ENCODE measurements at places on chromosomes 7 and 10. TPM values are rescaled to one million over a fixed set of nuclear protein-coding genes. Genes with fewer than 3 reads are reported as not detected.
A peak's percentile ranks its signal among the peaks of the same experiment; 100 is the strongest.

DNA sequence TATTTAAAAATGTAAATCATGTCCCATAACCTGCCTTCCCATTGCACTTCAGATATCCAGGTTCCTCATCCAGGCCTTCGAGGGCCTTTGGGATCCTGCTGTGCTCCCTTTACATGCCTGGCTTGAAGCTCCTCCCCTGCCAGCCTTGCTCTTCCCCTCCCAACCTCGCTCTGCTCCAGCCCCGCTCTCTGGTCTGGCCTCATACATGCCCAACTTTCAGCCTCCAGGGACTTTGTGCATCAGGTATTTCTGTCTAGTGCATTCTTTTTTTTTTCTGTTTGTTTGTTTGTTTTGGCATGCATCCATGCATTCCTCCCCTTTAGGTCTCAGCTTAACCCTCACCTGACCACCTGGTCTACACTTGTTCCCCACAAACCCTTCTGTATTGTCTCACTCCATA lies 160.3 kb downstream of the SNX10 start:
- DNase-seq, result no peak

DNA sequence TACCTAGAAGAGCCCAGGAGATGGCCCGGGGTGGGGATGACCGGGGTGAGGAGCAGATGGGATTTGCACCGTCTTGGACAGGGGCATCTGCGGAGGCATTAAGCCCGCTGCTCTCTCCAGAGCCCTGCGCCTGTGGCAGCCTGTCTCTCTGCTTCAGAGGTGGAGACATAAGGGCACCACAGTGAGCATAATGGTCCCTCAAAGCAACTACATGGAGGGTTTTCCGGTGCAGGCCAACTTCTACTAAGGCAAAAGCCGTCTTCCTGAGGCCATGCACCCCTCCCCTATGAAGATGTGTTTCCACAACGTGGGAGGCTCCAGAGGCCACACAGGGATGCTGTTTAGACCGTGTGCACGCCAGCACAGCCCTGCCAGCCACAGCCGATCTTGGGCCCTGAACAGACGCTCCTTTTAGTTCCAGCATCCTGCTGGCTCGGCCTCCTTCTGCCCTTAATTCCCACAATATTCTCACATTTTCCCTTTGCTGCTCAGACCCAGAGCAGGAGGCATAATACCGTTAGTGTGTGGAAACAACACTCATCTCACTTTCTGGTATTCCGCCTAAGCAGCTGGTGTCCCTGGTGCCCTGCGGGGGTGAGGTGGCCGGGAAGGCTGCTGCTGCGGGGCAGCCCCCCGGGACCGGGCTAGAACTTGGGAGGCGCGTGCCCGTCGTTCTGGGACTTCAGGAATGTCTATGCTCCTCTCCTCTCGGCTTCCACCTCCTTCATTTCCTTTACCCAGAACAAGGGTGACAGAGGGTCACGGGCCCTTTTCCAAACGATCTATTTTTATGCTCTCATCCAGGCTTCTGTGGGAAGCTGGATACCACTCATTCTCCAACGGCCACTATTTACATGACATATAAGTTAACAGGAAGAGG lies 266.9 kb downstream of the TNS3 start:
- DNase-seq, result peak; percentile 18

DNA sequence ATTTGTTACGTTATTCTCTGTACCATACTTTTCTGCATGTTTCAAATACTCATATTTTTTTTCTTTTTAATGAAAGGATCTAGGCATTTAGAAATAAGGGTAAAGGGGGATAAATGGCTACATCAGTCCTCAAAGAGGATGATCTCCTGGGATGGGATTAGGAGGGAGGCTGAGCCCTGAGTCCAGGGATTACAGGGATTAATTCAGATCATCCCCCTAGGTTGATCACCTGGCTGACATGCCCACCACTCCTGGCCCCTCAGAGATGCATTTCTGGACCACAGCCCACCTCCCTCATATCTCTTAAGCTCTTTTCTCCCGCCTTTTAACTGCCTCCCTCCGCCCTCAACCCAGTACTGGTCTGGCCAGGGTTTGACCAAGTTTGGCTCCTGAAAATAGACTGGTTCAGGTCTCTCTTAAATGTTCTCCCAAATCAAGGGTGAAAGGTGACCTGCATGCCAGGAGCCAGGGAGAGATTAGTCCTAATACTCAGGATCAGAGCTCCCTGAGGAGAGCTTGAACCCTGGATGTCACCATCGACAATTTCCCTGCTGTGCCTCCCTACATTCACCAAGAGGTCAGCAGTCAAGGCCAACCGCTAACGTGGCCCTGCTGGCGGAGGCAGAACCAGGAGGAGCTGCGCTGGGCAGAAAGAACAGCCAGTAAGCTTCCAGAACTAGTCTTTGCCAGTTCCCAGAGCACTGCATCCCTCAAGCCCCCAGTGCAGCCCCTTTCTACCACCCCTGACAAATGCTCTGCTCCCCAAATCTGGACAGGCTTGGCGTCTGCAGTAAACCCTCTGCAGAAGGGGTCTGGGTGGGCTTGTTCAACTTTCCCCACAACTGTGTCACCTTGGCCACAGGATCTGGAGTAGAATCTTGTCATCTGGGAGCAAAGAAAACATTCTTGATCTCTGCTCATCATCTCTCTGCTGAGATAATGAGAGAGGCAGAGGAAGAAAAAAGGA lies 3.0 kb upstream of the CCDC136 start:
- DNase-seq, result no peak

DNA sequence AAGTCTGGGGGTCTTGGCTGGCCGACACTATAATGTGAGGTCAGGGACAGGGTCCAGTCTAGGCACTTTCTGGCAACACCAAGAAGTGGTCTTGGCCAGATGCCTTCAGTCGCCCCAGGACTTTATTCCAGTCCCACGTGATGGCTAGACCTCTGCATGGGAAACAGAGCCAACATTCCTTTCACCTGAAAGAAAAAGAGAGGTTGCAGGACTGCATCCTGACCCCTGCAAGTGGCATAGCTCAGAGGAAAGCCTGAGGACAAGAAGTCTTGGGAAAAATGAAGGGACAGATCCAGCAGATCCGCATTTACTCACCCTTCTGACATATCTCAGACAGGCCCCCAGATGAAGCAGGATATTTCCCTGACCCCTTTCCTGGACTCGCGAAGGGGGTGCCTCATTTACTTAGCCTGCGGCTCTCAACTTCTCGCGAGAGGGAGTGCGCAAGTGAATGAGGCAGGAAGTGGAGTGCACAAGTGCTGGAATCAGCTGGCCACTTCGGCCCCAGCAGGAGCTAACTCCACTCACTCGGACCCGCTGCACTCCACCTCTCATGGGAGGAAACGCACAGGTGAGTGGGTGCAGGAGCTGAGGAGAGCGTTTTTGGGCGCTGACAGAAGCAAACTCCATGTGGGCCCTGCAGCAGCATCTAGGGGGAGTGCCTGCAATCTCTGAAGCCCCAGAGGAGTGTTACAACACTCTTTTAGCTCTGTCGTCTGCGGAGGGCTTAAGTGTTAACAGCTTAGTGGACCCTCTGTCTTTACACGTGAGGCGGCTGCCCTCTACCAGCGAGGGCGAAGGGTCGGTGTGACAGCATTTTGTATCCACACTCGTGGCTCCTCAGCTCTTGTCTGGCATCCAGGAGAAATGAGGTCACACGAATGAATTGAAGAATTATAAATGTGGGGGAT lies 916.2 kb upstream of the GHITM start:
- no peak for DNase-seq

- no peak for DNase-seq
Measured at GRCh38 chr10:22489975-22490374, 144.7 kb downstream of the SPAG6 start.

- peak; percentile 65 for DNase-seq
Measured at GRCh38 chr10:88254091-88254490, 329.0 kb downstream of the RNLS start.

DNA sequence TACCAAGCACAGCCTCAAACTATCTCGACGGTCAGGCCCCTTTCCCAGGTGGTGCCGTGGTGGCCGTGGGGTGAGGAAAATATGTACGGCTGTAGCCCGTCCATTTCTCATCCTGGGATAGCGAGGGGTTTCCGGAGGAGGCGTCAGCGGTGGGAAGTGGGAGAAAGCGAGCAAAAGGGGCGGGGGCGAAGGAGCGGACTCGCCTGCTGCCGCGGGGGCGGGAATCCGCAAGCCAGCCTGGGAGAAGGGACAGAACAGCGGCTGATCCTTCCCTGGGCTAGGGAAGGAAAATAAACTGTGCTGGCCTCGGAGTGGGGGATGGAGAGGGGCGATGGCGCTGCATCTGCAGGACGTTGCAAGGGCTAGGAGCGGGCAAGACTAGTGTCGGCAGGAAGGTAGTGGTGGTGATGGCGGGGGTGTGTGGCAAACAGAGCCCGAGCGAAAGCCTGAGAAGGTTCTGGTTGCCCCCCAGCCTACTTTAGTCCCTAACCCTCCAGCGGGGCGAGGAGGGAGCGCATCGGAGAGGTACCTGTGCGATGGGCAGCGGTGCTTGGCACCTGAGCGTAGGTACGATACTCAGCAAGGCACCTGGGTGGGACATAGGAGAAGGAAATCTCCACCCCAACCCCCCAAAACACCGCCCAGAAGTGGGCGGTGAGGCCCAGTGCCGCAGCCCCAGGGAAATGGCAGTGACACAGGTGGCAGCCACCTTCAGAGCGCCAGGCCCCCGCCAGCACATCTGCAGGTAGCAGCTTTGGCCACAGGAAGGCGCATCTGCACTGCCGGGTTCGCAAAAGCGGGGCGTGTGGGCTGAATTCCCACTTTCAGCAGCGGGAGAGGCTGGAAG lies 49.9 kb upstream of the STEAP1B start:
- DNase-seq, result peak; percentile 13

GRCh38 chr10:94219829-94220228 lies 142.9 kb downstream of the NOC3L start:
- no peak for DNase-seq

- no peak for DNase-seq
Measured at GRCh38 chr7:30434140-30434799, 44.3 kb downstream of the NOD1 start.

DNA sequence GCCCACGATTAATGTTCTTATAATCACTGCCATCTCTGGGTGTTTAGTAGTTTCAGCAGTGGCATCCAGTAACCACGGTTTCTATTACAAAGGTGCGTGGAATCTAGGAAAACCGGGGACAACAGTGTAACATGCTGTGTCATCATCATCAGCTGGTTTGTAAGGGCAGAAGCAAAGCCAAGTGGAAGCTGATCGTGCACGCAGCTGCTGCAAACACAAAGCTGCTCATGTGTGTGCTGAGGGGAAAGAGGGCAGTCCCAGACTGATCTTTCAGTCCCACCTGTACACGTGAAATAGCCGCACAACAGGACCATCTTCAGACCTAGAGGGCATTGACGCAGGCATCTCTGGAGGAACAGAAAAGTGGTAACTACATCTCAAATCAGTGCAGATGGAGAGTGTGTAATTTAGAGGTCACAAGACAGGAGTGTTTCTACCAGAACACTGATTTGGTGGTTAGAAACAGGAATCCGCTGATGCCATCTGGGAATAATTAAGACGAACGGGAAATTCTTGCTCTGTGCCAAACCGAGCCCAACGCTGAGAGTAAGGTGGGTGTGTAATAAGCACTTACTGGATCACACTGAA lies 13.4 kb downstream of the ANKRD16 start:
- DNase-seq, result no peak

- no peak for DNase-seq
Measured at GRCh38 chr10:92923416-92923815, 75.1 kb downstream of the EXOC6 start.

DGKI gene
- total RNA-seq, result 0.14 TPM

CYP2E1 gene
- not detected for total RNA-seq

VPS50 gene
- 25.6 TPM for total RNA-seq

PNLIPRP3 gene
- total RNA-seq, result not detected

NSUN6 gene
- total RNA-seq, result 6.5 TPM

PNLIPRP1 gene
- total RNA-seq, result not detected

KLF14 gene
- not detected for total RNA-seq

SPDYE2B gene
- not detected for total RNA-seq

CUBN gene
- 3.0 TPM for total RNA-seq

AASS gene
- 27.8 TPM for total RNA-seq
